ENCODE measurements at places on chromosomes 16 and 17.

GRCh38 chr17:61478026-61478789 is 26.0 kb downstream of the TBX4 start:
- no peak for DNase-seq

GRCh38 chr16:83887080-83887479 is 11.8 kb upstream of the MLYCD start:
- DNase-seq, result no peak

- peak; percentile 90 for DNase-seq
Measured at GRCh38 chr17:29572691-29573557, 4.4 kb downstream of the TP53I13 start.

GRCh38 chr16:23482778-23483177 is 27.5 kb downstream of the GGA2 start:
- no peak for DNase-seq

GRCh38 chr16:84659656-84660300 is 11.5 kb downstream of the KLHL36 start:
- no peak for DNase-seq

GRCh38 chr16:27424772-27425498 is 23.0 kb downstream of the IL21R start:
- peak; percentile 44 for DNase-seq

- no peak for DNase-seq
Measured at GRCh38 chr17:75447951-75448856, 8.2 kb upstream of the TMEM94 start.

- DNase-seq, result no peak
Measured at GRCh38 chr17:47986520-47986919, 15.6 kb downstream of the CDK5RAP3 start.

DNA sequence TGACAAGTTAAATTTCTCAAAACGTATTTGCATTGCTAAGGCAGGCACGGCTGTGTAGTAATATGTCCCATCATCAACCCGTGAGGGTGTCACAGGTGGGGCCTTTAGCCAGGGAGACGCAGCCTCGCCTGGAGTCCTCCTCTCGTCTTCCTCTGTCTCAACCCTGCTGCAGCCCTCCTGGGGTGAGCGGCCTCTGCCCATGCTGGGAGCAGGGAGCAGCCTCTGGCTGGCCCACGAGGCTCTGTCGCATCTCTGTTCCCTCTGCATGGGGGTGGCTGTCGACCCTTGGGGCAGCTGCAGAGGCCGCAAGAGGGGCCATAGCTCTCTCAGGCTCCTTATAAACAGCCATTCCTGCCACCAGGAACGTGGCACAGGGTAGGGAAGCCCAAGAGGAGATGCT is 806 bp upstream of the SMIM5 start:
- no peak for DNase-seq

DNA sequence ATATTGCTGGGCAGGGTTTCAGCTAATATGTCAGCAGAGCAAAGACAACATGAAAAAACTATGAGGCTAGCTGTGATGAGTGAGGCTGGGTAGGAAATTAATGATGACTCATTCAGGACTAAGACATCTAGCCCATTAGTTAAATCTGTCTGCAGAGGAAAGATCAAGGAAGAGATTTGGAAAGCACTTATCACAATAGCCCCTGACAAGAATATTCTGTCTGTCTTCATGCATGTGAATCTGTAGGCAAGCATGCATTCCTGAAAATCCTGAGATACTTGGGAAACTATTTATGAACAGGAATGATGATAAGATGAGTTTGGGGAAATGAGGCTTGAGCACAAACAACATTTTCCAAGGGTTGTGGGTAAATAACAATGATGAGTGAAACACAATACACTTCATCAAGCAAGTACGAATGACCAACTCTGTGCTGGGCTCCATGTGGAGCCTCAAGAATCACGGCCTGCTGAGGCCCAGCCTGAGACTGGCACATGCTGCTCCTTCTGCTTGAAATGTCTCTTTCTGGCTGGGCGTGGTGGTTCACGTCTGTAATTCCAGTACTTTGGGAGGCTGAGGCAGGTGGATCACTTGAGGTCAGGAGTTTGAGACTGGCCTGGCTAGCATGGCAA is 96.5 kb upstream of the ASIC2 start:
- DNase-seq, result no peak

- DNase-seq, result no peak
Measured at GRCh38 chr16:15970743-15971439, 21.5 kb downstream of the ABCC1 start.

Data from natural killer cell treated with Interleukin-12 subunit alpha and Interleukin-12 subunit beta and Interleukin-15 and Interleukin-18, amount 100 ng/mL, for 72 hours (primary cell).